ENCODE measurements at places on chromosomes 7 and 10. TPM values are rescaled to one million over a fixed set of nuclear protein-coding genes. Genes with fewer than 3 reads are reported as not detected.

Gene C10orf143
- total RNA-seq, result 0.96 TPM

Gene COPG2
- 54.0 TPM for total RNA-seq

Gene SVIL
- 3.7 TPM for total RNA-seq

Gene GDF2
- total RNA-seq, result not detected

Gene MYO3A
- total RNA-seq, result not detected

Gene TWNK
- 9.1 TPM for total RNA-seq

Gene FKBP9
- 289 TPM for total RNA-seq

Gene MRLN
- total RNA-seq, result not detected

Gene COL28A1
- total RNA-seq, result 2.6 TPM

Gene HNRNPA2B1
- 347 TPM for total RNA-seq

Gene RNF32
- 4.1 TPM for total RNA-seq

Gene GLRX3
- total RNA-seq, result 133 TPM

Gene TMEM270
- total RNA-seq, result not detected

Gene DDC
- not detected for total RNA-seq

DNA sequence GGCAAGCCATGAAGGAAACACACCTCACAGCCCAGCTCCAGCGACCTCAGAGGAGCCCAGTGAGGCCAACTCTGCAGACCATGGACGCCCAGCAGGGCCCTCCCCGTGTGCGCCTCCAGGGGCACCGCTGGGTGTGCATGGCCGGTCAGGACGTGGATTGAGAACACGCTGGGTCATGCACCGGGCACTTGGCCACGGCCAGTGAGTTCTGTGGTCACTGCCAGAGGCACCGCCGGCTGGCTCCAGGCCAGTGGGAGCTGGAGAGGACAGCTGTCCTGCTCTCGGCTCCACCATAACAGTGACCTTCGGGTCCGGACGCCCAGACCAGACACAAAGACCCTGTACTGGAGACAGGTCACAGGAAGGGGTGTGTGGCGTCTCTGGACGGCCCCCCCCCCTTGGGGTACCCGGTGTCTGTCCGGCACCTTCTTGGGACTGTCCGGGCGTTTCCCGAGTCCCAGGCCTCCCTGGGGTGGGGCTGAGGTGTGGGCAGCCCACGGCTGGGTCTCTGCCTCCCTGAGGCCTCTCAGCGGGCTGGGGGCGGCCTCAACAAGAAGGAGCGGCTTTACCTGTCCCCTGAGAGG lies 50.4 kb upstream of the NKX6-2 start:
- DNase-seq, result peak; percentile 14

DNA sequence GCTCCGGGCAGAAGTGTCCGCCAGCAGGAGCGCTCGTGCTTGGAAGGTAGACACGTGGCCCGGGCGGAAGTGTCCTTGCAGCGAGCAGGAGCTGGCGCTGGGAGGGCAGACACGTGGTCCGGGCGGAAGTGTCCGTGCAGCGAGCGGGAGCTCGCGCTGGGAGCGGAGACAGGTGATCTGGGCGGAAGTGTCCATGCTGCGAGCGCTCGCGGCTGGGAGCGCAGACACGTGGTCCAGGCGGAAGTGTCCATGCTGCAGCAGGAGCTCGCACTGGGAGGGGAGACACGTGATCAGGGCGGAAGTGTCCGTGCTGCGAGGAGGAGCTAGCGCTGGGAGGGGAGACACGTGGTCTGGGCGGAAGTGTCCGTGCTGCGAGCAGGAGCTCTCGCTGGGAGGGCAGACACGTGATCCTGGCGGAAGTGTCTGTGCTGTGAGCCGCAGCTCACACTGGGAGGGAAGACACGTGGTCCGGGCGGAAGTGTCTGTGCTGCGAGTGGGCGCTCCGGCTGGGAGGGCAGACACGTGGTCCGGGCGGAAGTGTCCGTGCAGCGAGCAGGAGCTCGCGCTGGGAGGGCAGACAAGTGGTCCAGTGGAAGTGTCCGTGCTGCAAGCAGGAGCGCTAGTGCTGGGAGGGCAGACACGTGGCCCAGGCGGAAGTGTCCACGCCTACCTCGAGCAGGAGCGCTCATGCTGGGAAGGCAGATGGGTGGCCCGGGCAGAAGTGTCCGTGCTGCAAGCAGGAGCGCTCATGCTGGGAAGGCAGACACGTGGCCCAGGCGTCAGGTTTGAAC lies 41.1 kb upstream of the PRKAR1B start:
- DNase-seq, result no peak

DNA sequence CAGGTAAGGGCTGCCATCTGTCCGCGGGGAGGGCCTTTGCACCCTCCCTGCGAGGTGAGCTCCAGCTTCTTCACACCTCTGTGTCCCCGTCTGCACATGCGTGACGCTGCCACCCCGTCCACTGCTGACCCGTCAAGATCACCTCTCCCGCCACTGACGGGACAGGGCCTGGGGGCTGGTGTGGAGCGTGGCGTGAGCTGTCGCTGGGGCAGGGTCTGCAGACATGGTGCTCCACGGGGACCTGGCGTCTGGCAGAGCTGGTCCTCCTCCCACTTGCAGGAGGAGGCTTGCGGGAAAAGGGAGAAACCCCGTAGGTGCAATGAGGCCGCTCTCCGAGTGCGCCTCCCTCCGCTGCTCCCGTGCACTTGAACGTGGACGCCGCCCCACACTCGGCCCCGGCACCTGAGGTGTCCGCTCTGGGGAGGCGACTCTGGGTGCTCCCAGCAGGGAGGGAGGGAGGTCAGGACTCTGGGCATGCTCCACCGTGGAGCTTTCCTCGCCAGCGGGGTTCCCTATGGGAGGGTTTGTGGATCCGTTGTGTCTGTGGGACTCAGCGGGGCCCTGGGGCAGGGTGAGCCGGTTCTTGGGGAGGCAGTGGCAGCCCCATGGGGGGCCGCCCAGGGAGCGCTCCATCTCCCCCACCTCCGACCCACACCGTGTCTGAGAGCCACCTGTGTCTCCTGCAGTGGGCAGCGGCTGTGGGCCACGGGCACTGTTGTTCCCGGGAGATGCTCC lies 17.6 kb upstream of the DPYSL4 start:
- DNase-seq, result no peak

DNA sequence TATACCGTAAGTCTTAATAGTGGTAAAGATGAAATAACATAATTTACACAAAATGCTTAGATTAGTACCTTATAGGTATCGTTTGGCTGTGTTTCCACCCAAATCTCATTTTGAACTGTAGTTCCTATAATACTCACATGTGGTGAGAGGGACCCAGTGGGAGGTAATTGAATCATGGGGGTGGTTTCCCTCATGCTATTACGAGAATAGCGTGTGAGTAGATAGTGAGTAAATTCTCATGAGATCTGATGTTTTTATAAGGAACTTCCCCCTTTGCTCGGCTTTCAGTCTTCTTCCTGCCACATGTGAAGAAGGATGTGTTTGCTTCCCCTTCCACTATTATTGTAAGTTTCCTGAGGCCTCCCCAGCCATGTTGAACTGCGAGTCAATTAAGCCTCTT lies 426.3 kb upstream of the POT1 start:
- DNase-seq, result no peak

DNA sequence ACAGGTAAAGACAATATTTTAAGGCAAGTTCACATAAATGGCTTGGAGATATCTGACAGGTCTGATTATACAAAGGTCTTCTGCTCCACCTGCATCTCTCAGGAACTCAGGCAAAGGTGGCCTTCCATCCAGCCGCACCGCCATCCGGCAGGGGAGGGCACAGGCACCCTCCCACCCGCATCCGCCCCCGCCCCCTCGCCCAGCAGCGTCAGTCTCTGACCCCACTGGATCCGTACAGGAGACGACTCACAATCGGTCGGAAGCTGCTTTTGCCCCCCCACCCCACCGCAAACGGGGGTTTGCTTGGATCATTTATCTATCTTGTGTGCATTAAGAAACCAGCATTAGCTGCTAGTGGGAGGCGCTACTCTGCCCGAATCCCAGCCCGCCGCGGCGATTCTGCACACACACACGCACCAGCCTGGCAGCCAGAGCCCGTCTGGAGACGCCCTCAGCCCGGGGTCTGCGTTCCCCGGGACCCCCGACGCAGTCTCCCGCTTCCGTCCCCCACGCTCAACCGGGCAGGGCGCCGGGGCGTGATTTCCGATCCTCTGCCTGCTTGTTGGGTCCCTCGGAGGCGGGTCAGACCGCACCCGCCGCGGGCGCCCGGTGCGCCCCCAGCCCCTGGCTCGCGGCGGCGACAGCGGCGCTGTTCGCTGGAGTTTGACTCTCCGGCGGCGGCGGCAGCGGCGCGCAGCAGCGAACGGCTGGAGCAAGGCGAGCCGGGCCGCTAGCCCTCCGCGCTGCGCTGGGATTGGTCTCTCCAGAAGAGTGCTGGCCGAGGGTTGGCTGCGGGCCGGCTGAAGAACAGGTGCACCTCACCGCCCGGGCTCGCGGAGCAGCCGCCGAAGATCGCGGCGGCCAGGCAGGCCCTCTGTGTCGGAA lies 820 bp upstream of the NRG3 start:
- DNase-seq, result no peak

GRCh38 chr10:131973160-131973951 lies 8.4 kb downstream of the BNIP3 start:
- no peak for DNase-seq

DNA sequence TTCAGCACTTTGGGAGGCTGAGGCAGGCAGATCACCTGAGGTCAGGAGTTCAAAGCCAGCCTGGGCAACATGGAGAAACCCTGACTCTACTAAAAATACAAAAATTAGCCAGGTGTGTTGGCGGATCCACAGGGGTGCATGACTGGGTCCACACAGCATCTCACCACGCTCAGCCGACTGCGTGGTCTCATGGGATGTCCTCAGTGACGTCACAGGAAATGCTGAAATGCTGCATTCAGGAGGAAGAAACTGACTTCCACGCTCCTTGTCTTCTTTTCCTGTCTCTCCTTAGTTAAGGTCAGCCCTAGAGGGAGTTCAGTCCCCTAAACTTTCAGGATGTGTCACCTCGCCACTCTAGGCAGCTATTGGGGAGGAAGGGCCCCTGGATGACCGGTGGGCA lies 42.9 kb downstream of the XRCC2 start:
- DNase-seq, result no peak

GRCh38 chr10:34058845-34059614 lies 724.6 kb upstream of the NRP1 start:
- DNase-seq, result peak; percentile 14

GRCh38 chr10:32489901-32490300 lies 44.0 kb downstream of the CCDC7 start:
- peak; percentile 2 for DNase-seq

GRCh38 chr7:70188901-70189650 lies 590.8 kb downstream of the AUTS2 start:
- peak; percentile 48 for DNase-seq

DNA sequence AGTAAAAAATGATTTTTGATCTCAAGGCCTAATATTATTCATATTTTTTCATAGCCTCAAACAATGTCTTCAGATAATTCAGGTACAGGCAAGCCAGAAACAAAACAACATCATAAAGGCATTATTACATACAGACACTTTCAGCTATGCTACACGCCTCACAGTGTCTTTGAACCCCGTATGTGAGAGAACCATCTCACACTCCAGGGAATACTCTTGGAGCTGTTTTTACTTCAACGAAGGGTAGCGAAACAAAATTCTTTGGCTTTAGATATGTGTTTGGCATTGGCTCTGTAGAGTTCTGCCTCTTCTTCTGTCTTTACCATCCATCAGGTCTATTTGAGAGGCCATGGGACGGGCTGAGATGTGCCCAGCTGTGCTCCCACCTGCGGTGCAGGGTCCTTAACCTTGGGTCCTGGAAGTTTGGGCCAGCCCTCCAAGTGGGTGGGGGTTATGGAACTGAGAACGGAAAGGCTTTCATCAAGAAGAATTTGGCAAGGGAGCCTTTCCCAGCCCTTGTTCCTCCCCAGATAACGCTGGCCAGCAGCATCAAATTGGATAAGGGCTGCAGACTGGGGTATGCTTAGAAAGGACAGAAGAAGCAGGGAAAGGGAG lies 276.9 kb downstream of the TCF7L2 start:
- no peak for DNase-seq

DNA sequence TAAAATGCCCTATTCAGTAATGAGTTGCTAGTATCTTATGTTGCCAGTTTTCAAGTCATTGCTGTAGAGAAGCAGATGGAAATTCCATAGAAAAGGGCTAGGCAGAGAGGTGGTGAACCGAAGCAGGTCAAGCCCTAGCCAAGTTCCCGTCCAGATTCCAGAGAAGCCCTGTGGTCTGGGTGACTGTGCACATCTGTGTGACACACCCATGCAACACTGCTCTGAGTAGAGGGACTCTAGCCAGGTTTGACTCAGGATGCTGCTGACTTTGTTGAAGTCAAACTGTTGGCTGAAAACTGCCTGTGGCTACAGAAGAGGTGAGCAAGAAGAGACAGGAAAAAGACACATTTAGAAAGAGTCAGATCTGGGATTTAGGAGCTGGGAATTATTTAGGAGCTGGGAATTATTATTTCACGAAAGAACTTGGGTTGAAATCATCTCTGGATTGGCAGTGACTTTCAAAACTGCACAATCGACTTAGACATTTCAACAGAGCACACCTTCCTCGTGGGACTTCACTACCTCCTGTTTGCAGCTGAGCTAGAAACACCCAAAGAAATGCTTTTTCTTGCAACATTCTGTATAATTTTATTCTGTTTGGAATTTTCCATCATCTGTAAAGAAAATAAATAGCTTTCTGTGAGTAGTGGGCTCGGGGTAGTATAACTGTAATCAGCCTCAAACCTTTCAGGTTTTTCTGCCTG lies 149.1 kb upstream of the PRKCQ start:
- DNase-seq, result peak; percentile 19

- no peak for DNase-seq
Measured at GRCh38 chr7:99042957-99043356, 101.0 kb downstream of the SMURF1 start.

DNA sequence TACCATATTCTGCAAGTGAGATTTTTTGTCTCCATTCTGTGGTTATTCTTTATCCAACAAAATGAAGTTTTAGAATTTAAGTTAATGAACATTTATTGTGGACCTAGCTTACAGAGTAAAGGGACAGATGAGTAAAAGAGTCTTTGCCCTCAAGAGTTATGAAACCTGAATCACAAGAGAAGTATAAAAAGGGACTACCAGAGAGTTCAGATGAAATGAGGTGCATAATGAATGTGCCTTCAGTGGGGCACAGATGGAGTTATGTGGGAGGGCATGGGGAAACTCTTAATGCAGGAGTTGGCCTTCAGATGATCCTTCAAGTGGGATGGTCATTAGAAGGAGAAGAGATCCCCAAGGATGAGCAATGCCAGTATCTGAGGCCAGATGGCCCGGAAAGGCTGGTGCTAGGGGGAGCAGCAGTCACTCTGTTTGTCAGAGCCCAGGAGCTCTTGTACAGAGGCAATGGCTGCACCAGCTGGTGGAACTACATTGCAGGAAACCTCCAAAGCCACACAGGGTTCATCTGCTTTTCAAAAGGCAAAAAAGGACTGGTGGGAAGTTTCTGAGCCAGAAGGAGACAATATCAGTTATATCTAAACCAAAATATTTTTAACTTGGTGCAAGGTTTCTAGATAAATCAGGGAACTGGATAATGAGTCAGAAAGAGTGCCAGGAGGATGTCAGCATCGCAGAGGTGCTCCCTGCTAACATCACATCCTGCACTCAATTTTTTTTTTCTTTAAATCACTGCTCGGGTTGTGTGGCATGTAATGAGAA lies 162.0 kb downstream of the KLF6 start:
- peak; percentile 44 for DNase-seq
